ENCODE measurements at places on chromosomes 2 and 18. TPM values are rescaled to one million over a fixed set of nuclear protein-coding genes. Genes with fewer than 3 reads are reported as not detected.

The RRM2 gene
- 56.7 TPM for polyA plus RNA-seq

The SPDYA gene
- polyA plus RNA-seq: 0.49 TPM

The BOK gene
- 20.4 TPM for polyA plus RNA-seq

The TRIP12 gene
- polyA plus RNA-seq: 193 TPM

The PAIP2B gene
- polyA plus RNA-seq: 20.8 TPM

The RFTN2 gene
- polyA plus RNA-seq: 24.8 TPM

The MDH1B gene
- polyA plus RNA-seq: 14.1 TPM

- no peak for DNase-seq
These were observed 12.6 kb upstream of the TMEM37 start for GRCh38 chr2:119419065-119419464.

DNA sequence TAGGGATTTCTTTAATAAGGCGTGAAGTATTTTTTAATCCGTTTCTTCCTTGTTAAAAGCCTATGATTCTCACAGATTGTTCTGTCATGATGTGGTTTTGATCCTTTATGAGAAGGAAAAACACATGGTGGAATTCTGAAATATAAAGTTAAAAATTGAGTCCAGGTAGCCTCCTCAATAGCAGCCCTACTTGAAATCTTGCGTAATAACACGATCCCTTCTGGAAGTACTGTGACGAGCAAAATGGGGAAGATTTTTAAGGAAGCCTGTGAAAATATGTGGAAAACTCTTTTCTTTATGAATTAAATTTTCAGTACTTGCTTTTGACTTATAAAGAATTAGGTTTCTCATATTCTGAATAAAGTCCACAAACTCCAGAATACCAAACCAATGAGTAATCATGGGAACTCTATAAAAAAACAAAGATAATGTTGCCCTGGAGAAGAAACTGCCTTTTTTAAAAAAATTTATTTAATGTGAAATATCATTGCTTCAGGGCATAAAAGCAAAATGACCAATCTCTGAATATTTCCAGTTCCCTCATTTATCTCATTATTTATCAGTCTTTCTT lies 476.4 kb upstream of the ZEB2 start:
- no peak for DNase-seq

GRCh38 chr18:56115071-56116015 lies 523.0 kb downstream of the TXNL1 start:
- no peak for DNase-seq

- no peak for DNase-seq
These were observed 44.4 kb downstream of the PTPN2 start for GRCh38 chr18:12839526-12840196.

DNA sequence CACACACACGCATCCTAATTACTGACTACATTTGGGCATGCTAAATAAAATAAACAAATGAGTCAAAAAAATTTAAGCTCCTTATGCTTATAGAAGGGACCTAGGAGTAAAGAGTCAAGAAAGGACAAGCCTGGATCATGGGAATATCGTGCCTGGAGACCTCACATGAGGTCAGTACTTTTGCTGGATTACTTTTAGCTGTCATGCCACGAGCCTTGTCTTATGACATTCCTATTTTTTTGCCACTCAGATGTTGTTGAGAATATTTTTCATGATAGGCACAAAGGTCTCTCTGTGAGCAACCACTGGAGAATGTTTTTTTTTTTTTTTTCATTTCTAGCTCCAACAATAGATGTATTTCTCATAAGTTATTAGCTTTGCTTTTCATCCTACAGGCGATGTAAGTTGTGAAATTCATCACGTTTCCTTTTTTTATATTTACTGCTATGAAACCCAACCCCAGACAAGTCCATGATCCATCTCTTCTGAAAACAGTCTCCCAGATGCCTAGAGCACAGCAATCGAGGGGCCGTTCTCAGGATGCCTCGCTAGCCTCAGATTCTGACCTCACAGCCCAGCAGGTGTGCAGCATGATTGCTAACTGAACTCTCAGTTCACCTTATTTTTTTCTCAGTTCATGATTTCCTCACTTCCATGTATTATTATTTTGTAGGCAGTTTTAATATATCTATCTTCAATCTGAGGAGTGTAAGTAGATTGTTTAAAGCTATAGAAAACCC lies 464.5 kb downstream of the IRS1 start:
- DNase-seq: no peak

- no peak for DNase-seq
These were observed 112.3 kb downstream of the RNF144A start for GRCh38 chr2:7029291-7030059.

GRCh38 chr2:198371921-198372543 lies 567.6 kb downstream of the PLCL1 start:
- DNase-seq: no peak

GRCh38 chr18:23503963-23504344 lies 643 bp downstream of the RMC1 start:
- DNase-seq: no peak

- no peak for DNase-seq
These were observed 874.1 kb upstream of the LRATD1 start for GRCh38 chr2:13758412-13758811.

- DNase-seq: no peak
These were observed 23.1 kb upstream of the RAB31 start for GRCh38 chr18:9684881-9685614.

GRCh38 chr2:236178890-236179235 lies 10.7 kb upstream of the GBX2 start:
- DNase-seq: no peak

GRCh38 chr2:190641469-190641868 lies 7.4 kb upstream of the NAB1 start:
- DNase-seq: no peak

DNA sequence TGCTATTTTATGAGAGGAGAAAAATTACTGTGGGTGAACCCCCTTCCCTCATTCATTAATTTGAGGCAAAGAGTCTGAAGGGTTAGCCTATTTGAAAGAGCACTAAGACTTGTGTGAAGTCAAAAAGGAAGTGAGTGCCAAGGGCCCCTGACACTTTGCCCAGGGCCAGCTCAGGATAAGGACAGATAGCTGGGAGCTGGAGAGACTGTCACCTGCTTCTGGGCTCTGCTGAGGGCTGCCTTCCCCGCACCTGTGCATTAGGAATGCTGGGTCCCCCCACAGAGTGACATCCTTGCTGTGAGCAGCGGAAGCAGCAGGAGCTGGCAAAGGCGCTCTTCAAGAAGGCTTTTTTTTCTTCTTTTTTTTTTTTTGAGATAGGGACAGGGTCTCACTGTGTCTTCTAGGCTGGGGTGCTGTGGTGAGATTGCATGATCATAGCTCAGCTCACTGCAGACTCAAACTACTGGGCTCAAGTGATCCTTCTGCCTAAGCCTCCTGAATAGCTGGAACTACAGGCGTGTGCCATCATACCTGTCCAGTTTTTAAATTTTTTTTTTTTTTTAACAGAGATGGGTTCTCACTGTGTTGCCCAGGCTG lies 148.3 kb downstream of the AQP4 start:
- DNase-seq: no peak

GRCh38 chr2:82317012-82317411 lies 2012.5 kb upstream of the LRRTM1 start:
- no peak for DNase-seq

DNA sequence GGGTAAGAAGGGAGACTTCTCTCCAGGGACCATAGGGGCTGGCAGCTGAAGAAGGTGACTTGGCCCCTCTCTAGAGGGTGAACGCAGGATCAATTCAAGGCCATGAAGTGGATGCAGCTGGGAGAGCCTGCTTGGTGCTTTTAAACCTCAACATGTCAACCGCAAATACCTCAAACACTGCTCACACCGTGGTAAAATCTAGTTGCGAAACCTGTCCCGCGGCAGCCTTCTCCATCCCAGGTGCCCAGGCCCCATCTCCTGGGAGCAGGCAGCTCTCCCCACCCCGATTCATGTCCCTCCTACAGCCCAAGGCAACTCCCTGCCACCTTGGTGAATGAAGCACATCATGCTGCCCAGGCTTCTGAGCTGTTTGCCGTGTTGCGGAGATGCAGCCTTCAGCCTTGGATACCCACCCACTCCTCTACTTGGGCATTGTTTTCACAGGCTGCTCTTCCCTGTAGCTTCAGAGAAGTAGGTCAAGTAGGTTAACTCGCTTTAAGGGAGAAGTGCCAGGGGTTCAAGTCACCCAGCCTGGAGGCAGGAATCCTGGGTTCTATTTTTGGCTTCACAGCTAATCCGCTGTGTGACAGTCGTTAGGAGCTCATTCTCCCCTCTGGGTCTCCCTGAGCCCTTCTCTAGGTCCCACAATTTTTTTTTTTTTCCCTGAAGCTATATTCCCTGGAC lies 6.2 kb upstream of the EFR3B start:
- no peak for DNase-seq

DNA sequence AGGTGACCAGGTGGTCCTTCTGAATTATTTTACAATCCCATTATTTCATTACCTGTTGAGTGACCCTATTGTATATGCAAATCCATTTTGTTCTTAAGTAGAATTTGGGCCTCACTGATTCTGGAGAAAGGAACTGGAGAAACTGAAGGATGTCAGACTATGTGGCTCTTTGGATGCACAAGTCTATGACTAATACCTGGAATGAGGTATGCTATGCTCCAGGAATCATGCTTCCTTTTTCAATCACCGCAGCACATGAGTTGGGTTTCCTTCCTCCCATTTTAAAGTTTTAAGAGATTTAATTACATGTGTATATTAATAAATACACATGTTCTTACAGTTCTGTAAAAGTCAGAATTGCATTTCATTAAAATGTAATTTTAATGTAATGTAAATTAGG lies 253.9 kb upstream of the VWC2L start:
- DNase-seq: no peak

DNA sequence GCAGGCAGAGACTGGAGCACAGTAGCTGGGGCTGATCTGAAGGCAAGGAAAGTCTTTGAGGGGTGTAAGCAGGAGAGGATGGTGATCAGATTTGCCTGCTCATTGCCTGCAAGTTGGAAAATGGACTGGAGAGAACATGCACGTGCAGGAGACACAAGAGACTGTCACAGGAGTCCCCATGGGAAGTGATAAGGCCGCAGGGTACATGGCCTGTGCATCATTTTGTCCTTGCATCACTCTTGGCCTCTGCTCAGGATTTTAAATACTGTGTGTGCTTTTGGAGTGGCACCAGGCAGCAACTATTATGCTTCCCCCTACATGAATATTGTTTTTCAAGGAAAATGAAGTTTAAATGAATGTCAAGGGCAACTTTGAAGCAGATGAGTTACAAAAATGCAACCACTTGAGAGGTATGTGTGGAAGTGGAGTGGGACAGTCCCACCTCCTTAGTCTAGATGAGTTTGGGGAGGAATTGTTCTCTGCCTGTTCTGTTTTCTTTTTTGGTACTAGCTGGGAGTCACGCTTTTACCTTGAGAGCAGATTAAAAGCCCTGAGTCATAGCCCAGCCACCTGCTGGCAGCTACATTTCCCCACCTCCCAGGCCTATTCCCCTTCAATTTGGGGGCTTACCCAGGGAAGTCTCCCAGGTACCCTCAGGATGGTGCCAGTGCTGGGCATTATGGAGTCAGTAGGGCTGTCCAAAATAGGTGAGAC lies 19.3 kb downstream of the MAPK4 start:
- DNase-seq: no peak

DNA sequence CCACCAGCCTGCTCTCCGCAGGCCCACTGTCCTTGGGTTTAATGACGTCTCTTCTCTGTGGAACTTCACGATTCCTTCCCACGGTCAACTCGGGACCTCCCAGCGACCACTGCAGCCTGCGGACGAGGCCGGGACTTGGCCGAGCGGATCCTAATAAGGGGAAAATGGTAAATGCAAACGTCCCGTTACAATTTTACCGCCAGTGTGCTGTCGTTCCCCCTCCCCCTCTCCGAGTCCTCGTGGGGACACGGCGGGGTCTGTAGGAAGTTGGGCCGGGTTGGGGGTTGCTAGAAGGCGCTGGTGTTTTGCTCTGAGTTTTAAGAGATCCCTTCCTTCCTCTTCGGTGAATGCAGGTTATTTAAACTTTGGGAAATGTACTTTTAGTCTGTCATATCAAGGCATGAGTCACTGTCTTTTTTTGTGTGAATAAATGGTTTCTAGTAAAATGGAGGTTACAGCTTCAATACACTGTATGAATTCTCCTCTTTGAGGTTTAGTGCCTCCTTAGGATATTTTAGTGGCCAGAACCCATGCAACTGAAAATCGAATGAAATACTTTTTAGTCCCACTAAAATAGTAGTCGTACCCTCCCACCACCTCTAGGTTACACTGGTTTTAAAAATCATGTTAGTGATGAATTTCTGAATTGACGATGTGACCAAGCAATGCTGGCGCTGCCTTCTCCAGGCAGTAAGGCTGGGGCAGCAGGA lies 2.3 kb downstream of the HOXD11 start:
- DNase-seq: no peak

DNA sequence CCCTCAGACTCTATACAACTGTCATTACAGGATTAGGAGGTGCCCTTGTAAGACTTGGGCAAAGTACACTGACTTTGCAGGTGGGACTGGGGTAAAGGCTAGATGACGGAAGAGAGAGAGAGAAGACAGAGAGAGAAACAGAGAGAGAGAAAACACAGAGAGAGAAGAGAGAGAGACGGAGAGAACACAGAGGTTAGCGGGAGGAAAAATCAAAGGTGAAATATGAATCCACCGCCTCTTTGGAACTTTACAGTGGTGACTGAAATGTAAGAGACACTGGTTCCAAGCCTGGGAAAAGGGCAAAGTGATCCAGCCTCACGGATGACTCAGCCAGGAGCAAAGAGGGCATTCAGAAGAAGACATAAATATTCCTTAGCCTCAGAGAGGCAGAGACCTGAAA lies 25.1 kb upstream of the CAB39 start:
- no peak for DNase-seq

DNA sequence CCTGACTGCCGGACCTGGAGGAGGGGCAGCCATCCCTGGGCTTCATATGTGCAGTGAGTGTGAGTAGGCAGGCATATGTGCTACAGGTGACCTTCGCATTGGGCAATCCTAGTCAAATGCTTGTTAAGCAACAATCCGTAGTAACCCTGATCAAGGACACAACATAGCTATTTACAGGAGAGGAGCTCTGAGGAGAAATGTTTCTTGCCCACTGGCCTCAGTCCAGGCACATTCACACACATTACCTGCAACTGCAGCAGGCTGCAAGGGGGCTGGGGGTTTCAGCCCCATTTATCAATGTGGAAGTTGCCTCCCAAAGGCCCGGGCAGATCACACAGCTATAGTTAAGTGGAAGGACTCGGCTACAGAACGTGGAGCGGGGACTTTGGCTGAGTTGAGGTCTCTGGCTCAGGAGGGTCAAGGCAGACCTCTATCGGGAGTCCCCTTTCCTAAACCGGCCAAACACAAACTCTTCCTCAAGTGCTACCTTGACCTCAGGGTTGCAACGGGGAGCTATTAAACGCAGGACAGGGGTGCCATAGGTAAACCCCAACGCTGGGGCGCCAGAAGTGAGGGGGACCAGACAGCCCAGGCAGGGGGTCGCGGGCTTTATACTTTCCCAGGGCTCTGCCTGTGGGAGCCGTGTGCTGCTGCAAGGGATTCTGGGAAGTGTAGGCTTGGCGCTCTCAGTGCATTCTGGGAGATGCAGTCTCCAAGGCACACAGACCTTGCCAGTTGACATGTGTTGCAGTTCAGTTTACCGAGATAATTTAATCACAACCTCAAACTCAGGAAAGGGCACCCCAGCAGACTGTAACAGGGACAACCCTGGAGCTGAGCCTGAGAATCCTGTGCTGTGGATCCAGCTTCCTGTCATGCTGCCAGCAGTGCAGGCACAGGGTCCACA lies 9.4 kb downstream of the KHK start:
- DNase-seq: no peak

- DNase-seq: no peak
These were observed 9.7 kb upstream of the PXDN start for GRCh38 chr2:1754046-1754445.

GRCh38 chr2:207054521-207054920 lies 111.2 kb downstream of the KLF7 start:
- no peak for DNase-seq

GRCh38 chr18:76495006-76495370 lies at the start of gene ZNF516:
ZNF516 (minus strand) TSS chr18:76495242; CDS start chr18:76443054, 52,188 bp downstream.
- DNase-seq: no peak

GRCh38 chr2:168589236-168590211 lies 133.5 kb downstream of the CERS6 start:
- no peak for DNase-seq

All from right renal cortex interstitium (tissue), 3 donors.